ENCODE measurements at places on chromosomes 1 and 21. TPM values are rescaled to one million over a fixed set of nuclear protein-coding genes. Genes with fewer than 3 reads are reported as not detected.

Gene TAS1R1
- 0.24 TPM for polyA plus RNA-seq

Gene AMY2A
- 0.93 TPM for polyA plus RNA-seq

Gene S100A2
- 0.40 TPM for polyA plus RNA-seq

Gene LCE1F
- not detected for polyA plus RNA-seq

- H3K4me1 ChIP-seq, result peaks cover 2% of the 10 kb centered on the region
- no peaks in the 10 kb centered on the region for H3K36me3 ChIP-seq
- H3K27me3 ChIP-seq, result no peaks in the 10 kb centered on the region
- DNase-seq, result no peak
- no peak overlapping the region for H3K27ac ChIP-seq
- H3K4me3 ChIP-seq, result no peak overlapping the region
Observed at GRCh38 chr1:41751804-41752513, 166.8 kb downstream of the HIVEP3 start.

DNA sequence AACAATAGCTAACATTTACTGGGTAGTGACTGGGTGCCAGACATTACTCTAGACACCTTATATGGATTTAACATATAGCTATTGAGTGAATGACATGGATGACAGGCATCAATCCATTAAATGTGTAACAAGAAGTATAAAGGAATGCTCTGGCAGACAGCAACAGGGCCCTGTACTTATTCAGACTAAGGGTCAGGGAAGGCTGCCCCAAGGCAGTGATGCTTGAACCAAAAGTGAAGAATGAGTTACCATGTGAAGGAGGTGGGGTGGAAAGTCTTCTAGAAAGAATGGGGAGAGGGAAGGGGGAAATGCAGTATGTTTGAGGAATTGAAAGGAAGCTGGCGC, 8.3 kb upstream of the PTPRF start:
- no peaks in the 10 kb centered on the region for H3K4me1 ChIP-seq
- H3K36me3 ChIP-seq, result no peaks in the 10 kb centered on the region
- no peak overlapping the region for H3K4me3 ChIP-seq
- no peak for DNase-seq

DNA sequence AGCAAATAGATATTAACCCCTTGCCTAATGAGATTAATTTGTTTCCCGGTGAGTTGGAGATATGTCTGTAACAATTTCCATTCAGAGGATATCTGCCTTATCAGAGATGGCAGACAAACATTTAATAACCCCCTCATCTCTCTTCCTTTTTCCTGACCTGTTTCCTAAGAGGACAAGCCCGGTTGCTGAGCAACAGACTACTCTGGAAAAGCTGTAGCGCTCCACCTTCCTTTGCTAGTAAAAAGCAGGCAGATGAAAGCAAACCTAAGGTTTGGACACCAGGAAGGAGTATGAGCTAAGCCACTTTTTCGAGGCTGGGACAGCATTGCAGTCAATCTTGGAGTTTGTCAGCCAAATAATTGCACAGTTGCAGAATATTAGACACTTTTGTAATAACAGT, 82.4 kb downstream of the RGS21 start:
- H3K27me3 ChIP-seq, result no peaks in the 10 kb centered on the region
- H3K4me1 ChIP-seq, result no peaks in the 10 kb centered on the region
- H3K27ac ChIP-seq, result no peak overlapping the region
- H3K36me3 ChIP-seq, result no peaks in the 10 kb centered on the region

GRCh38 chr1:117602862-117603261, 3.0 kb upstream of the TENT5C start:
- H3K27me3 ChIP-seq, result peaks cover 32% of the 10 kb centered on the region
- no peak overlapping the region for H3K4me3 ChIP-seq
- DNase-seq, result no peak
- peaks cover 19% of the 10 kb centered on the region for H3K4me1 ChIP-seq
- no peaks in the 10 kb centered on the region for H3K36me3 ChIP-seq
- no peak overlapping the region for H3K27ac ChIP-seq

GRCh38 chr1:160755911-160756848, 17.1 kb downstream of the SLAMF7 start:
- DNase-seq, result no peak
- no peak overlapping the region for H3K4me3 ChIP-seq
- H3K27me3 ChIP-seq, result no peaks in the 10 kb centered on the region
- H3K36me3 ChIP-seq, result no peaks in the 10 kb centered on the region
- H3K27ac ChIP-seq, result no peak overlapping the region
